ENCODE measurements at places on chromosomes 2 and 18.

- DNase-seq, result no peak
Measured at GRCh38 chr2:220104871-220105351, 477.5 kb downstream of the SLC4A3 start.

GRCh38 chr2:197871780-197872456 is 67.5 kb downstream of the PLCL1 start:
- no peak for DNase-seq

- DNase-seq, result no peak
Measured at GRCh38 chr2:20704886-20705285, 37.9 kb downstream of the GDF7 start.

GRCh38 chr2:112597537-112598322 is 13.3 kb downstream of the CHCHD5 start:
- DNase-seq, result no peak

DNA sequence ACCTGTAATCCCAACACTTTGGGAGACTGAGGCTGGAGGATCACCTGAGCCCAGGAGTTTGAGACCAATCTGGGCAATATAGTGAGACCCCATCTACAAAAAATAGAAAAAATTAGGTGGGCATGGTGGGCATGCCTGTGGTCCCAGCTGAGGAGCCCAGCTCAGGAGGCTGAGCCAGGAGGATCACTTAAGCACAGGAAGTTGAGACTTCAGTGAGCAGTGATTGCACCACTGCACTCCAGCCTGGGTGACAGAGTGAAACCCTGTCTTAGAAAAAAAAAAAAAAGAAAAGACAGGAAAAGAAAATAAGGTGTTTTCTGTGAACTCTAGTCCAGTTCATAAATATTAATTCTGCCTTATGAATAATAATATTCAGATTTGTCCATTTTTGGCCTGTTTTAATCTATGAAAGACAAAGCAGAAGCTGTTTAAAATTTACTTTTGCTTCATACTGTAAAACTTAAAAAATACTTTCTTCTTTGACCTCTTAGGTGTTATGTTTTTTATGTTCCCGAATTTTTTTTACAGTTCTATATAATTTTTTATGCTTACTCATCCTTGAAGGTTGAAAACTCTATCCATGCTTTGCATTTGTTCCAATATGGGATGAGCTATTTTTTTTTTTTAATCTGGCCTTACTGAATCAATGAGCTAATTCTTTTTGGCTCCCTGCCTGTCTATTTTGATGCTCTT is 8.4 kb upstream of the ANXA4 start:
- DNase-seq, result no peak

All from activated T-helper 2 cell treated with anti-CD3 and anti-CD28 coated beads, Interferon-gamma antibody, Interleukin-2, Interleukin-4, amounts not matched to agents 10 μg/mL and 5 μg/mL and 100 μg/mL, durations not matched to agents 14 hours and 24 hours and 36 hours (primary cell).